ENCODE measurements at places on chromosomes 13 and 19. TPM values are rescaled to one million over a fixed set of nuclear protein-coding genes. Genes with fewer than 3 reads are reported as not detected.

DNA sequence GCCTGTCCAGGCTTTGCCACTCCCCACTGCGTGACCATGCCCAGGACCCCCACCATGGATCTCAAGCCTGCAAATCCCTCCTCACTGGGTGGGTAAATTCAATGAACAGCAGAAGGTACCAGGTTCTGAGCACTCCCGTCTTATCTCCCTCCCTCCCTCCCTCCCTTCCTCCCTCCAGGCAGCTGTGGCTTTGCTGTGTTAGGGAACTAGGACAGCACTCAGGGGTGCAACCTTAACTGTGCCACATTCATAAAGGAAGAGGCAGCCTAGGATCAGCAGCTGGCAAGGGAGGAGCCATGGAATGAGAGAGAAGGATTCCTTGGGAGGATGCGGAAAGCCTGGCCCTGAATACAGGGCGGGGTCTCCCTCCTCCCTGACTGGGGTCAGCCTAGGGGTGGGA, 5.6 kb downstream of the CEACAM4 start:
- DNase-seq = no peak

DNA sequence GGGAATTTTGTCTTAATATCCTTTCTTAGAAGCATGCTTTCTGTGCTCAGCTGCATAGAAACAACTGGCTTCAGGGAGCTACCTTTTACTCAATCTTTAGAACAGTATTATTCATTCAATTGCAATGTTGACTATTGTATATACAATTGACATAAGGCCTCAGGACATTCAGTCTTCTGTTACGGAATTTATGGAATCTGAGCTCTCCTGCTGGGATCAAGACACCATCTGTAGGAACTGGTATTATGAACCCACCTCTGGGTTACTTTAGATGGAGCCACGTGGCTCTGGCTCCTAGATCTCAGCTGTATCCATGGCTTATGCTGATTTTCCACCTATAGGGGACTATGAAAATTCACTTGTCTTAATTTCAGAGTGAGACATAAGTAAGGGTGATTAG, 716.2 kb upstream of the GPC6 start:
- DNase-seq = no peak

DNA sequence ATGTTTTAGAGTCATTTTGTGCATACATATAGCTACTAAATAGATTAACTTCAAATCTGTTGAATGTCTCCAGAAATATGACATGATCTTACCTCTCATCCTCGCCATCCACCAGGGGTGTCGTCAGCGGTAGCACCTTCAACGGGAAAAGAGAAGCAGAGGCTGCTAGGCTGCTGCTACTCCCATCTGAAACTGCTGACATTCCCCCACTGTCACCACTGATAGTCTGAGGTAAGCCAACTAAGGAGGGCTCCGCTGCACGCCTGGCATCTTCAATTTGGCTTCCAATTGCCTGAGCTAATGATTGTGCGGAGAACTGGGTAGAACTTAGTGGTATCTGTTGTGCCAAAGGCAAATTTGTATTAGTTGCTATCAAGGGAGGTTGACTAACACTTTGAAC, 3.1 kb downstream of the TSC22D1 start:
- DNase-seq = no peak

GRCh38 chr13:77377016-77377415, 50.1 kb upstream of the MYCBP2 start:
- no peak for DNase-seq

Gene TRPC4
- total RNA-seq = not detected

Data from activated CD4-positive, alpha-beta memory T cell treated with anti-CD3 and anti-CD28 coated beads for 36 hours (primary cell).